ENCODE measurements at places on chromosomes 16 and 17.

DNA sequence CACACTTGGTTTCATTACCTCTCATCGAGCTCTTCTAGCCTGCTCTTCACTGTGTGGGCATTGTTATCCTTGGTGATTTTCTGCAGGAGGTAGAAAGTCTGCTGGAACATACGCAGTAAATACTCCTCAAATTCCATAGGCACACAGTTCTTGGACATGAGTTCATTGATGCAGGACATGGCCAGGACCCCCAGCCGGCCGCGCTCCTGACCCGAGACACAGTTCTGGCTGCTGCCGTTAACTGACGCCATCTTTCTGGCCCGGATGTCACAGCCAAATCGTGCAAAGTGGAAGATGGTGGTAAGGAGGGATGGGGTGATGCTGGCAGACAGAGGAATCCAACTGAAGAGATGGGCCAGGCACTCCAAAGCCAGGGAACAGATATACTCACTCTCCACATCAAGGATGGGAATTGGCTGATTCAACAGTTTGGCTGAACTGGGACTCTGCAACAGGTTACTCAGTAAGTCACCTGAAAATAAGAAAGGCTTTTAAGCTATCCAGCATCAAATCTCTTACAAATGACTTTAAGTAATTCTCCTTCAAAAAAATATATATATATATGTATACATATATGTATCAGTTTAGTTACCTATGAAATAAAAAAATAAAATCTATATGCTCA, 55.6 kb downstream of the XPO6 start:
- no peak for DNase-seq

- DNase-seq = no peak
These were observed 34.9 kb downstream of the PECAM1 start for GRCh38 chr17:64355536-64356303.

- no peak for DNase-seq
These were observed 73.0 kb downstream of the HS3ST2 start for GRCh38 chr16:22886927-22887326.

DNA sequence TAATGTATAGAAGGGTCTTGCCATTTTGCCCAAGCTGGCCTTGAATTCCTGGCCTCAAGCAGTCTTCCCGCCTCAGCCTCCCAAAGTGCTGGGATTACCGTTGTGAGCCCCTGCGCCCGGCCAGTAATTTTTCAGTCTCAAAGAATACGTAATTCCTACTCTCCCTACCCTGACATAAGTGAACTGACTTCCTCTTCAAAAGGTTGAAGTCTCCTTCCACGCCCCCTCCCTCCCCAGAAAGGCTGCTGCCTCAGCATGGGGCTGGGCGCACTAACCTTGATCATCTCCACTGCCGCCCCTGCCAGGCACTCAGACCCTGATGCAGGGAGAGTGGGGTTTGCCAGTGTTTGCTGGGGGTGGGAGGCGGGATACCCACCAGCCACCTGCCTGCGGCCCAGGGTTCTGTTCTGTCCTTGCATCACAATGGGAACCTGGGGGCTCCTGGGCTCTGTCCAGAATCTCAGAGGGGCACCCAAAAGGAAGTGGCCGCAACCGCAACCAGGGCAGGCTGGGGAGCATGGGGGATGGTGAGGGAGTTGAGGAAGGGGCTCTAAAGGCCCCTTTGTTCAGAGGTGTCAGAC, 27.5 kb downstream of the KIFC3 start:
- no peak for DNase-seq

DNA sequence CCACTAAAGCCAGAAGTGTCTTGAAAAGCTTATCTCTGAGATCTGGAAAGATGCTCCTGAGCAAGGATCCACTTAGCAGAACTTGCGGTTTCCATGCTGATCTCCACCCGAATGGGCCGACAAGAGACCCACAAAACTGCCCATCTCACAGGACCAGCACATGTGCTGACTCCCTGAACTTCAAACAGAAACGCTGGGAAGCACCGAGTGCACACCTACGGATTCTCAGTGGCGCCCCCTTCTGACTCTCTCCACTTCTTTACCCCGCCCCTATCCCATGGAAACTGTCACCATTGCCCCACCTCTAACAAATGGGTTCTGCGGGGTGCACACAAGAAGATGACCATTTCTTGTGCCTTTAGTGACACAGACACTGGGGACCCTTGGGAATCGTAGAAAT, 21.4 kb downstream of the CDRT4 start:
- DNase-seq = no peak

DNA sequence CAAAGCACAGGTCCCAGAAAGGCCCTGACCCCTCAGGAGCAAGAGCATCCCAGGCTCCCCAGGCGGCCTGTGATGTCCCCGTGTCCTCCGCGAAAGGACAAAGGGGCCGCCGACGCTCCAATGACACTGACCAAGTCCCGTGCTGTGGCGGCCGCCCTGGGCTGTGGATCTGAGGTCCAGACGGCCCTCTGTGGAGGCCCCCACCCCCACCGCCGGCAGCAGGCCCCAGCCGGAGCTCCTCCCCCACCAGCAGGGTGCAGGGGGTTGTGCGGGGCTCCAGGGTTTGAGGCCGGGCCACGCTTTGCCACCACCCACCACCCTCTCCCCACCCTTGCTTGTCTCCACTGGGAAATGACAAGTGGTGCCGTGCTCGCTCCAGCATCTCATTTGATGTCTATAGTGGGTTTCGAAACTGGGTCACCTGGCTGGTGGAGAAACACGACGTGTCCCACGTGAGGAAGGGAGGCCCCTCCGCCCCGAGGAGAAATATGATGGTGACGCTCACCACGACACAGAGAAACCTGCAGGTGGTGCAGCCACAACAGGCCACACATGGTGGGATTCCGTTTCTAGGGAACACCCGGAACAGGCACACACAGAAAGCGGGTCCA, 31.2 kb upstream of the ZNF469 start:
- no peak for DNase-seq

Measured in adipocyte (in vitro differentiated cells).